ENCODE measurements at places on chromosomes 12 and 14.

DNA sequence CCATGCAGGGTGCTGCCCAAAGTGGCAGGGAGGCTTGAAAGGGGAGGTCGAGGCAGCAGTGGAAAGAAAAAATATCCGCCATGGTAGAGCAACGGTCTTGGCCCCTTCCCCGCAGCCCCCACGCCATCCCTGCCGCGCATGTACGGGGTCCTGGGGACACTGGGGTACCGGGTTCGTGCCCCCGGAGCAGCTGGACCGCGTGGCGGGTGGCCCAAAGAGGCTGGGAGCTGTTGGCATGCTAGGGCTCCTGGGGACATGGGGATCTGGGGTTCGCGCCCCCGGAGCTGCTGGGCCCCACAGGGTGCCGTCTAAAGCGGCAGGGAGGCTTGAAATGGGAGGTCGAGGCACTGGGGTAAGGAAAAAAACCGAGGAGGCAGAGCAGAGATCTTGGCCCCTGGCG is 316.5 kb downstream of the ALG10 start:
- no peak for DNase-seq

GRCh38 chr14:97719931-97720330 is 922.7 kb downstream of the VRK1 start:
- no peak for DNase-seq

GRCh38 chr14:21098076-21098891 is at the start of gene ZNF219:
Gene ZNF219, minus strand, starts transcription at chr14:21098655. Its CDS starts 5,064 bp downstream, at chr14:21093591.
- no peak for DNase-seq

GRCh38 chr12:66674495-66675122 is 4.3 kb downstream of the GRIP1 start:
- DNase-seq, result no peak

DNA sequence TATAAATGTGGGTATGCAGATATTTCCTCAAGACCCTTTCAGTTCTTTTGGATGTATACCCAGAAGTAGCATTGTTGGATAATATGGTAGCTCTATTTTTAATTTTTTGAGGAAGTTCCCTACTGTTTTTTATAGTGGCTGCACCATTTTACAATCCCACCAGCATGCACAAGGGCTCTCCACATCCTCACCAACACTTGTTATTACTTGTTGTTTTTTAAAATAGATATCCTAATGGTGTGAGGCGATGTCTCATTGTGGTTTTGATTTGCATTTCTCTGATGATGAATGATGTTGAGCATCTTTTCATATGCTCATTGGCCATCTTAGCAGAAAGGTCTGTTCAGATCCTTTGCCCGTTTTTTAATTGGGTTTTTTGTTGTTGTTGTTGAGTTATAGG is 47.1 kb downstream of the DIP2B start:
- DNase-seq, result no peak

DNA sequence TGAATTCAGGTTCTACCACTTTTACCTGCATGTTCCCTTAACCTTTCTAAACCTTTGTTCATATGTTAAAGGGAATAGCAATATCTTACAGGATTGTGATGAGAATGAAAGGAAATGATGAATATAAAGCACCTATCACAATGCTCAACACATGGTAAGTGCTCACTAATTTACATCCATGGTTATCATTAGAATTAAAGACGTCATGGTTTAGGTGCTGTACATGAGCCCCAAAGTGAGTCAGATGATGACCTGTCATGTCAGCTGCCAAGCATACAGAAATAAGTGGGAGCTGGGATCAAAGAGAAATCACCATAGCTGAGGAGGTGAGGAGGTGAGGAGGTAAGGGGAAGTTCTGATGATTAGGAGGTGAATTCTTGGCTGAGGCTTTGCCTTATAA is 135.9 kb upstream of the ATP2B1 start:
- no peak for DNase-seq

GRCh38 chr12:130805635-130806034 is 33.4 kb downstream of the STX2 start:
- DNase-seq, result no peak
